Mesenteric fat pad (tissue), 1 donor: ENCODE measurements at places on chromosomes 7 and 10. TPM values are rescaled to one million over a fixed set of nuclear protein-coding genes. Genes with fewer than 3 reads are reported as not detected.

DNA sequence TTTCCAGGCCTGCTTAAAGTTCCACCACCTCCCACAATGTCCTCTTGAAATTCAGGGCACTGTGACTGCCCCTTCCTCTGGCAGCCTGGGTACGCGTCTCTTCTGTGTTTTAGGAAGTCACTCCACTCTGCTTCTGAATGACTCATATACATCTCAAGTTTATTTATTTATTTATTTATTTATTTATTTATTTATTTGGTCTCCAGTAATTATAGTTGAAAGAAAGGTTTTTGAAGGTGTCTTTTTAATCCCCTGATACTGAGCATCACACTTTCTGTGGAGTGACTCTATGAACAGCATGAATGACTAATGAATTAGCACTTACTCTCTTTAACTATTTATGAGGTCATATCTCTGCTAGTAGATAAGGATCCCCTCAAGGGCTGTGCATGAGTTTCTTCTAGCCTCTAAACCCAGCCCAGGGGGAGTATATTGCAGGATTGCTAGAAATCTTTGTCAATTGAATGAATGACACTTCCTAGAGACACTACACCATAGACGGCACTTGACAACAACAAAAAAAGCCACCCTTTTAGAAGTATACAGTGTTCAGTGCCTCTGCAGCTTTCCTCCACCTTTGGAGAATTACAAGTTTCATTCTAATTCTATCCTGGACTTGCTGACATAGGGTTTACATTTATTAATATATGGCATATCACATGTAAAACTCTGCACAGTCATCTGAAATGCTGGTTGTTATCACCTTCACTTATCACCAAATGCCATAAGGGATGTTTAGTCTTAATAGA, 2.1 kb downstream of the MACC1 start:
- no peak for DNase-seq

- DNase-seq = no peak
These were observed 112.3 kb upstream of the FZD1 start for GRCh38 chr7:91151916-91152315.

GRCh38 chr7:37050801-37051200, 326.5 kb upstream of the AOAH start:
- DNase-seq = no peak

GRCh38 chr7:143960813-143961610, 6.4 kb downstream of the OR2F1 start:
- no peak for DNase-seq

GRCh38 chr7:139901901-139902300, 72.8 kb downstream of the TBXAS1 start:
- no peak for DNase-seq

GRCh38 chr7:27520815-27521790, 141.6 kb downstream of the HIBADH start:
- DNase-seq = no peak

DNA sequence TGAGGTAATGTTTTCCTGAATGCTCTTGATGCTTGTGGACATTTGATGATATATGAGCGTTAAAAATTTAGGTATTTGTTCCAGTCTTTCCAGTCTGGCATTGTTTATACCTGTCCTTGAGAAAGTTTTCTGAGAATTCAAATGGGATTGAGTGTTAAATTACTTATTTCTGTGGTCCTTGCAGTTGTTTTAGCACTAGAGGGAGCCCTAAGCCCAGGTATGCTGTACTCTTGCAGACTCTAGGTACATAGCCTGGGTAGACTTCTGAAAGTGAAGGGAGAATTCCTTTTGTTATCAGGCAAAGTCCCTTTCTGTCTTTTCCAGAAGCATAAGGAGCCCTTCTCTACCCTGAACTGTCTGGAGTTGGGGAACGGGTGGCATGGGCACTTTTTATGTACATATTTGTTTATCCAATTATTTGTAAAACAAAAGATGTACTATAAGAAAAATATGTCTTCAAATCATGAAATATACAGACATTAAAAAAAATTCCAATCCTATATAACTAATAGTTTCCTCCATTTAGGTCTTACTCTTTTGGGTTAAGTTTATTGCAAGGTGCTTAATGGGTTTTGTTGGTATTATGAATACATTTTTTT, 262.1 kb downstream of the ATRNL1 start:
- DNase-seq = no peak

GRCh38 chr7:88866265-88866863, 70.8 kb upstream of the TEX47 start:
- no peak for DNase-seq

GRCh38 chr10:60187691-60188090, 202.0 kb downstream of the ANK3 start:
- no peak for DNase-seq

DNA sequence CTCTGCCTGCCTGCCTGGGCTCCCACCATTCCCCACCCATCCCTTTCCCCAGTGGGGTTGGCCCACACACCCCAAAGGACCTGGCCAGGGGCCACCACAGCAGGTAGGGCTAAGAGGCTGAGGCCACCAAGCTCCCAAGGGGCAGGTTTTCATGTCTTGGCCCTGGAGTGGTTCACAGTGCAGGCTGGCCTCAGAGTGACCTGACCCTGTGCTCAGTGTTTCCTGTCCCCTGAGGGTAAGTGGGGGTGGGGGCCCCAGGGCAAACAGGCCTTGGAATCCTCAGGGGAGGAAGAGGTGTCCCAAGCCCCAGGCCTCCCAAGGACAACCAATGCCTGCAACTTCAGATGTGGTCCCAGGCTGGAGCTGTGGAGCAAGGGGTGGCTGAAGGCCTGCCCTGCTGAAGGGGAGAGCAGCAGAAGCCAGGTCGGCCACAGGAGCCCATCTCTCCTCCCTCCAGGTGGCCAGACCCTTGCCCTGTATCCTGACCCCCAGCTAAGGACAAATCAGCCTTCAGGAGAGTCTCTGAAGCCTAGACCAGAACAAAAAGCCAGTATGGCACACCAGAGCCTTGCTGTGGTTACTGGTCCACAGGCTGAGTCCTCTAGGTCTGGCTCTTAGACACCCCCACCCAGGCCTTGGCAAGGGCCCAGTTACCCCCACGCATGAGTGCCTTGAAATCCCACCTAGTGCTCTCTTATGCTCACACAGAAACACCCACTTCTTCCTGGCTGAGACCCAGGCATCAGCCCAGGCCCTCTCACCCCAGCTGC, 27.6 kb downstream of the POLL start:
- DNase-seq = peak; percentile 88

DNA sequence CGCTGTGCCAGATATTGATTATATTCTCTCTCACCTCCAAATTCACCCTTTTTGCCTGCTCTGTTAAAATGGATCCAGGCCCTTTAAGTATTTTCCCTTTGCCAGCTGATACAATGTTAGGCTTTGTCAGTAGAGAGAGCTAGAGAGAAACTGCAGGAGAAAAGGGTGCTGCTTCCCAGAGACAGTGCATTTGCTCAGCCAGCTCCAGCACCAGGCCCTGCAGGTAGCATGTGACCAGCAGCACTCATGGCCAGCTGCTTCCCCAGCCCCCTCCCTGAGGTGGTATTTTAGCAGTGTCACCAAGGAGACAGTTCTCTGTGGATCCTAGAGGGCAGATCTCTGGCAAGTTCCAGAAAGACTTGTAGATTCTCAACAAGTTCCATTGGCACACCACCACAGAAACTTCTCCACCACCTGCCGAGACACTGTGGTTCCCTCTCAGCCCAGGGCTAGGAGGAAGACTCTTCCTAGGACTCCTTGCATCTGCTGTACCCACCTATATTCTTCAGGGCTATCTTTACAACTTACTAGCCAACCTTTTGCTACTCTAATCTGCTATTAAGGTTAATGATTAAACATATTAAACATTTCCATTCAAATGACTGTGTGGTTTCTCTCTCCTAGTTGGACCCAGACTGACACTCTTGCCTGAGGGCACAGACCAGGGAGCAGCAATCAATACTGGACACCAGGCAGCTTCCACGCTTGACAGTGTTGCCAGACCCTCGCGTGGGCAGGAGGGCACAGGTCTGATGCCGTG, 35.6 kb upstream of the ADAM12 start:
- DNase-seq = no peak

DNA sequence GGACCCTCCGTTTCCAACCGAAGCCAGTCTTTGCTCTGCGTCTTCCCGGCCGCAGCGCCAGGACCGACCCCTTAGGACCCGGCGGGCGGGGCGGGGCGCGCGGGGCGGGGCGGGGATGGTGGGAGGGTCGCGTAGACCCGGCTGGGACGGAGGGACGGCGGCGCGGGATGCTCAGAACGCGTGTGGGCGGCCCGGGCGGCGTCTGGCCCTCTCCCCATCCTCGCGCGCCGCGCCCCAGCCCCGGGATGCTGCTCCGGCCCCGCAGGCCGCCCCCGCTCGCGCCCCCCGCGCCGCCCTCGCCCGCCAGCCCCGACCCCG, at the start of gene UTF1:
Gene UTF1, plus strand, starts transcription at position 174 of the 318 bp plus-strand sequence. Its CDS starts 72 bp downstream, at position 246.
- no peak for DNase-seq

- DNase-seq = no peak
These were observed 771 bp downstream of the PHYHIPL start for GRCh38 chr10:59177031-59177797.

GRCh38 chr10:3769556-3769955, 15.5 kb downstream of the KLF6 start:
- no peak for DNase-seq

DNA sequence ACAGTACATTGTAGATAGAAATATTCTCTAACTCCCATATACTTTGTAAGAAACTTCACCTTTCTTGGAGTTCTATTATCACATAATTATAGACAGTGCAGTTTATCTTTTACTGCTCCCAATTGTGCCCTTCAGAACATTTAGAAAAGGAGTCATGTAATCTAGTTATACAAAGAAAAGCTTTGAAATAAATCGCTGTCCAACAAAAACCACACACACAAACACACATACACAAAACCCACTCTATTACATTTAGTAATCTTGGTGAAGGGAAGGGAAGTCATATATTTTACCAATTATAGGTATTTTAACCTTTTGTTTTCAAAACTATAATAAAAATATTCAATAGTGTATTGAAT, 26.9 kb downstream of the ARL4A start:
- no peak for DNase-seq

- DNase-seq = no peak
These were observed 69.3 kb downstream of the LRRC4 start for GRCh38 chr7:127961786-127962453.

GRCh38 chr10:115963848-115964247, 309.2 kb downstream of the GFRA1 start:
- DNase-seq = no peak

DNA sequence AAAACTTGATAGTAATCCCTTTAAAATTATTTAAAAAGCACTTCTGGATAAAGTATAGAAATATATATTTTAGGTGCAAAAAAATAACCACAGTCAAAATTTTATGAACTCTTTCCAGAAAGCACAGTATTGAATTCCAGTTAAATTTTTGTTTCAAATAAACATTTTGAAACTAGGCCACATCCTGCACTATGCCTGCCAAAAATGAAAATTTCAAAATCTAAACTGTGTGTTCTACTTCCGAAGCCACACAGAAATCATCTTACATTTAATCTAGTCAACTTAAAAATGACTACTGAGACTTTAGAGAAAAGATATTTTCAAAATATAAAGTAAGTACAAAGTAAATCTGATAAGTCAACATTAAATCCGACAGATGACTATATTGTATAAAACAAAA, 50.0 kb downstream of the MAGI2 start:
- no peak for DNase-seq

The OR2A1 gene
- total RNA-seq = 0.16 TPM

The PRTFDC1 gene
- total RNA-seq = 2.7 TPM

The CYP3A4 gene
- total RNA-seq = 0.26 TPM

The ANKRD16 gene
- 4.8 TPM for total RNA-seq

The FGL2 gene
- 34.4 TPM for total RNA-seq

The MET gene
- total RNA-seq = 18.4 TPM

The FBXL13 gene
- 0.55 TPM for total RNA-seq

The ARF5 gene
- 96.2 TPM for total RNA-seq

The ATAD1 gene
- 49.9 TPM for total RNA-seq

The TCAF2 gene
- 0.87 TPM for total RNA-seq

The RTKN2 gene
- 0.06 TPM for total RNA-seq
